ENCODE measurements at places on chromosomes 11 and 22. TPM values are rescaled to one million over a fixed set of nuclear protein-coding genes. Genes with fewer than 3 reads are reported as not detected.
A peak's percentile ranks its signal among the peaks of the same experiment; 100 is the strongest.

DNA sequence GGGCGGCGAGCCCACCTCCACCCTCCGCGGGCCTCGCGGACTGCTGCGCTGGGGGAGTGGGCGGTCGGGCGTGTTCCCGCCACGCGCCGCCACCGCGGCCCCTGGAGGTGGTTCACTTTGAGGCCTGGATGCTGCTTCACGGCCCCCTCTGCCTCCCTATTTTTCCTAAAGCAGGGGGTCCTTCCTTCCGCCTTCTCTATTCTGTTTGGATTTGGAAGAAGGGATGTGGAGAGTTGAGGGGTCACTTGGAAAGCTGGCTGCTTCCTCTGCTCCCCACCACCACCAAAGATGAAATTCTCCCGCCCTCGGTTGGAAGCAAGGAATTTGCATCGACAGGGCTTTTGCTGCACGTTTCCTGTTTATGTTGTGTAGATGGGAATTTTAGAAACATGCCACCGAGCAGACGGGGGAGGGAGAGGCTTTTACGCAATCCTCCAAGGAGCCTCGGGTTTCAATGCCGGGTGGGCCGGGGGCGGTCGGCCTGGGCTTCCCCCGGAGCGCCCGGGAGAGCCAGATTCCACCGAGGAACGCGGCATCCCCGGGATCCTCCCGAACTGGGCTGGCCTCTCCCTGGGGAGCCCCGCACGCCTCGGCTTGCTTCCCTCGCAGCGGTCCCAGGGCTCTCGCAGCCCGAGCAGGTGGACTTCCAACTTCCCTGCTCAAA lies 403 bp upstream of the SBF2 start:
- H3K36me3 ChIP-seq: no peaks in the 10 kb centered on the region
- H3K4me1 ChIP-seq: peaks cover 34% of the 10 kb centered on the region
- DNase-seq: no peak

- no peak overlapping the region for H3K27ac ChIP-seq
- H3K36me3 ChIP-seq: no peaks in the 10 kb centered on the region
- no peaks in the 10 kb centered on the region for H3K4me1 ChIP-seq
- DNase-seq: no peak
Measured at GRCh38 chr11:133726542-133726941, 118.8 kb downstream of the SPATA19 start.

DNA sequence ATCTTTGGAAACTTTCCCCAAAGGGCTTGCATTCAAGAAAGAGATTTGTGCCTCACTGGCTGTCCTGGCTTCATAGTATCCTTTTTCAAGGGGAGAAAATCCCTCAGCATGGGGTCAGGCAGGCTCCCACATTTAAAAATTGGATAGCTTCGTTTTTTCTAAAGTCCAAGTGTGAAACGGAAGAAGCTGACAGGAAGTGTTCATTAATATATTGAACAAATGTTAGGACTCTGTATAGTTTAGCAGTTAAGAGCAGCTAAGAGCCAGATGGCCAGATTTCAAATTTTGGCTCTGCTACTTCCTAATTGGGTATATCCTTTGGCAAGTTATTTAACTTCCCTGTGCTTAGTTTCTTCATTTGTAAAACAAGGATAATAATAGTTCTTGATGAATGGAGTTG lies 354.9 kb upstream of the FAT3 start:
- no peak overlapping the region for H3K4me3 ChIP-seq
- no peaks in the 10 kb centered on the region for H3K27me3 ChIP-seq
- H3K4me1 ChIP-seq: no peaks in the 10 kb centered on the region
- no peak overlapping the region for H3K27ac ChIP-seq
- no peak for DNase-seq

The C11orf91 gene
- not detected for total RNA-seq

DNA sequence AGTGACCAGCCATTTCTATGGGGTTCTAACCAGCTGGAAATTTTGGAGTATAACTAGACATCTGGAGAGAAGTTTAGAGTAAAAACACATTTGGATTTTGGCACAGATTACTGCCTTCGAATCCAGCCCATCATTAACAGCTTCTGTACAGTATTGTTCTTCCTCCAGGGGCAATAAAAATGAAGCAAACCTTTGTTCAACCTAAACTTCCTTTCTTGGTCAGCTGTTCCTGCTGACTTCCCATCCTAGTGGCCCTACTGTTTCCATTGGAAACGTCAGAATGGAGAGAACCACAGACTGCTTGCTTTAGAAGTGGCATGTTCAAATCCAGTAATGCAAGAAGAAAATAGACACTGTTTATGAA lies 203.7 kb upstream of the MTMR2 start:
- no peak overlapping the region for H3K4me3 ChIP-seq
- peaks cover 21% of the 10 kb centered on the region for H3K36me3 ChIP-seq
- H3K4me1 ChIP-seq: peaks cover 74% of the 10 kb centered on the region

DNA sequence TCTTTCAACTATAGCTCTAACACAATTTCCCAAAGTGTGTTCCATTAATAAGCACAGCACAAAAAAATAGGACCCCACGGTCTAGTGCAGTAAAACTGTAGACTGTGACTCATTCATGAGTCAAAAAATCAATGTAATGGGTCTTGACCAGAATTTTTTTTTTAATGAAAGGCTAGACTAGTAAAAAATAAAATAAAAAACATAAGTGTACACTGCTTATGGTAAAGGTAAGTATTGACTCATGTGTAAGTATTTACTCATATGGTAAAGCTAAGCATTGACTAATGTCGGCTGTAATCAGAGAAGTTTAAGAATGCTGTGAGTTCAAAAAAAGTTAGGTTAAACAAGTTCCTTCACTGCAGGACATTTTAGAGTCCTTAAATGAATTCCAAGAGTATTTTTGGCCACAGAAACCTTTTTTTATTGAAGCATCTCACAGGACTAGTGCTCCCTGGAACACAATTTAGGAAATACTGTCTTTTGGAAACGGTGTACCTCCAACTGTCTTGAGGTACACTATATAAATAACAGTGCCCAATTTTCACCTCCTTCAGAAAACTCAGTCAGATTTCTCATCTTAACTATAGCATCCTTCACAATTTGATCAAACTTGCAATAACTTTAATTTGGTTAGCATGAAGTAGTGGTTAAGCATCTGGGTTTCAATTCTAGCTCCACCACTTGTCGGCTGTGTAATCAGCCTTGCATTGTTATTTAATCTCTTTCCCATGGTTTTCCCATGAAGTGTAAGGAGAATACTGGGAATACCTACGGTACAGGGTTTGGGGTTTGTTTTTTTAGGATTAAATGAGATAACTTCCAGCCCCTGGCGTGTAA lies 2.1 kb downstream of the CCDC73 start:
- H3K4me1 ChIP-seq: peaks cover 9% of the 10 kb centered on the region
- no peaks in the 10 kb centered on the region for H3K36me3 ChIP-seq
- peaks cover 4% of the 10 kb centered on the region for H3K27me3 ChIP-seq
- no peak for DNase-seq

- H3K36me3 ChIP-seq: no peaks in the 10 kb centered on the region
- no peak for DNase-seq
- H3K27me3 ChIP-seq: no peaks in the 10 kb centered on the region
- H3K27ac ChIP-seq: no peak overlapping the region
Measured at GRCh38 chr11:6127881-6128280, 20.4 kb downstream of the OR56B4 start.

DNA sequence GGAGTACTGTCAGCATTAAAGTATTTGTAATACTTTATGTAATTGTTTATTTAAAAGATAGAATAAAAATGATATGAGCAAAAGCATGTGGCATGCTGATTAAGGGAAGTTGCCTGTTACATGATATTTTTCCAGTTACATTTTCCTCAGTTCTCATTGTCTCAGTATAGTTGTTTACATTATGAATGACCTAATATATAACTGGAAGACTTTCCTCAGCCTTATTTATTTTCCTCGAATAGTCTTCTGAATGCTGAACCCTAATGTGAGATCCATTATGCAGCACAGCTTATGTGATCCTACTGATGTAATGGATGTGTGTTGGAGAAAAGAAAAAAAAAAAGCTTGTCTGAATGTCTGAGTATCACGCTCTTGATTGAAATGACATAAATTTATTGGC lies 95.5 kb downstream of the LUZP2 start:
- H3K27me3 ChIP-seq: no peaks in the 10 kb centered on the region
- H3K36me3 ChIP-seq: no peaks in the 10 kb centered on the region
- no peak overlapping the region for H3K27ac ChIP-seq
- no peaks in the 10 kb centered on the region for H3K4me1 ChIP-seq
- no peak for DNase-seq

GRCh38 chr11:26995701-26996460 lies 2.0 kb downstream of the FIBIN start:
- DNase-seq: no peak
- H3K36me3 ChIP-seq: no peaks in the 10 kb centered on the region
- no peak overlapping the region for H3K27ac ChIP-seq
- H3K4me3 ChIP-seq: no peak overlapping the region

The CHRM1 gene
- total RNA-seq: not detected

The KIRREL3 gene
- not detected for total RNA-seq

GRCh38 chr22:22847241-22847640 lies 40.4 kb upstream of the IGLL5 start:
- no peak for DNase-seq
- H3K27me3 ChIP-seq: no peaks in the 10 kb centered on the region
- no peak overlapping the region for H3K4me3 ChIP-seq

The PAX6 gene
- 1.5 TPM for total RNA-seq

DNA sequence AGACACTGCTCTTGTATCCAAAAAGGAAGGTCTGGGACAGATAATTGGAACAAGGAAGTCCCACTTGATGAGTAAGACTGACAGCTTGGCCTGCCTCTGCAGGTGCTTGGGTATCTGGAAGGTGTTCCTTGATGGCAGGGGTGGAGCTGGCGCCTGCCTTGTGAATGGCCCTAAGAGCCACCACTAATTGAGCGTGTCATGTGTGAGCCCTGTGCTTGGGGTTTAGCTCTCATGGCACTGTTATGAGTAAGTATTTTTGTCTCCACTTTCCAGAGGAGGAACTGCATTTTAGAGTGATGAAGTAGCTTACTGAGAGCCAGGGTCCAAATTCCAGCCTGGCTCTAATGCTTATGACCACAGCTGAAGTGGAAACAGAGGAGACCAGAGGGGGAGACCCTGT lies 71.2 kb upstream of the NECTIN1 start:
- DNase-seq: no peak
- H3K4me1 ChIP-seq: no peaks in the 10 kb centered on the region
- no peak overlapping the region for H3K4me3 ChIP-seq
- H3K27me3 ChIP-seq: peaks cover 7% of the 10 kb centered on the region

- no peak overlapping the region for H3K4me3 ChIP-seq
Measured at GRCh38 chr22:35421121-35421520, 21.2 kb downstream of the MCM5 start.

DNA sequence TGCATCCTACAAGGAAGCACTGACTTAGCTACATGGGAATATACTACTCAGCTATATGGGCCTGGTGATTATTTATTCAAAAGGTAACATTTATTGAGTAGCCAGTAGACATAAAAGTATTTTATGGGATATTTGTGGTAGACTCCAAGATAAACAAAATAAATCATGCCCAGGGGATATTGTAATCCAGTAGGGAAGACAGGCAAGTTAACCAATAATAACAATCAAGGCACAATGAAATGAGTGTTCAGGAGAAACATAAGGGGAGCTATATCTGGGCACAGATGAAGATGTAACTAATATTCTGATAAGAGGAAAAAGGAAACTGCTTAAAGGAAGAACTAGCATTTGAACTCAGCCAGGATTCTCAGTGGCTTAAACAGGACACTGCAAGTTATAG lies 161.4 kb upstream of the MTNR1B start:
- H3K27me3 ChIP-seq: no peaks in the 10 kb centered on the region
- no peak overlapping the region for H3K27ac ChIP-seq
- H3K4me3 ChIP-seq: no peak overlapping the region

GRCh38 chr11:1377231-1377780 lies 12.4 kb upstream of the BRSK2 start:
- no peaks in the 10 kb centered on the region for H3K27me3 ChIP-seq
- H3K4me1 ChIP-seq: peaks cover under 1% of the 10 kb centered on the region
- no peak for DNase-seq

The FOLR2 gene
- total RNA-seq: not detected

The CYTH4 gene
- 34.0 TPM for total RNA-seq

DNA sequence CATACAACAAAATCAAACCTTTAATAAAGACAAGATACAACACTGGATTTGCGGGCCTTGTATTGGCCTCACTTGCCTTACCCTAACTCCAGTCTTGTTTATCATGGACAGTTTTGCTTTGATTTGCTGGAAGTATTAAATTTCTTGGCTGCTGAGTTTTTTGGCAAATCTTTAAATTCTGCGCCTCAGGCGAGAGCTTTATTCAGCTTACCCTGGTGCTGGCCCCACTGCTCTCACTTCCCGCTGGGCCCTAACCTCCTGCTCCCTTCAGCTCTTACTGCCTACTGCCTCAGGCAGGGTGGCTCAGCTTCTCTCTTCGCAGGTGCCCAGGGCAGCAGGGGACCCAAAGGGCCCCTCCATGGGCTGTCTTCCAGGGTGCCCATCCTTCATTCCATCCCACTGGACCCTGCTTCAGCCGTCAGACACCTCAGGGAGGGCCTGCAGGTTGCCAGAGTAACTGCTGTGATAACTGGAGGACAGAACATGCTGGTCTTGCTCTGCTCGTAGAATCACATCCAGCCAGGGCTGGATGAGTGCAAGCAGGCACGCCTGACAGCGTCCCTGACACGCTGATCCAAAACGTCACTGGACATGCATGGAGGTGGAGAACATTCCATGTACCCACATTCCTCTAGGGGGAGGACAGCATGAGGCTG lies 45.7 kb upstream of the TUB start:
- H3K27ac ChIP-seq: no peak overlapping the region
- DNase-seq: no peak
- H3K36me3 ChIP-seq: no peaks in the 10 kb centered on the region

DNA sequence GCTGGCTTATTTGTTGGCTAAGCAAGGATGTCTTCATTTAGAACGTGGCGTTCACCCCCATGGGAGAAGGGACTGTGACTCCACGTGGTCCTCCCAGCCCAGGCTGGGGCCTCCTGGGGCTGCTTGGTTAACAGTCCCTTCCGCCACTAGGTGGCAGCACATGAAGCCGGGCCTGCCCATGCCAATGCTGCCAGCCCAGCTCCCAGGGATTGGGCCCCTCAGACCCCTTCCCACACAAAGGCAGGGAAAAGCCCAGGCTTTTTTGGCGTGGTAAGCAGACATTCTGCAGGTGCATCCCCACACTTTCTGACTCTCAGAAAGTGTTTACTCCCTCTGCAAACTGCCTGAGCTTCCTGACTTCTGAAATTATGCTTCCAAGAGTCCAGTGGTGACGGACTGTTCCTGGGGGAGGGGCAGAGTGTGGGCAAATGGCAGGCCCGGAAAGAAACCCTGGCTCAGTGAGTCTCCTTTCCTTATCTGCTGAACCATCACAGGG lies 3.1 kb downstream of the CBX6 start:
- H3K27ac ChIP-seq: peak overlapping the region; percentile 41

GRCh38 chr11:116651737-116652237 lies 121.0 kb downstream of the BUD13 start:
- no peak overlapping the region for H3K27ac ChIP-seq
- no peaks in the 10 kb centered on the region for H3K27me3 ChIP-seq
- DNase-seq: no peak
- H3K36me3 ChIP-seq: no peaks in the 10 kb centered on the region

All from activated naive CD4-positive, alpha-beta T cell treated with anti-CD3 and anti-CD28 coated beads for 36 hours (primary cell).